ENCODE measurements at places on chromosomes 11 and 22.

DNA sequence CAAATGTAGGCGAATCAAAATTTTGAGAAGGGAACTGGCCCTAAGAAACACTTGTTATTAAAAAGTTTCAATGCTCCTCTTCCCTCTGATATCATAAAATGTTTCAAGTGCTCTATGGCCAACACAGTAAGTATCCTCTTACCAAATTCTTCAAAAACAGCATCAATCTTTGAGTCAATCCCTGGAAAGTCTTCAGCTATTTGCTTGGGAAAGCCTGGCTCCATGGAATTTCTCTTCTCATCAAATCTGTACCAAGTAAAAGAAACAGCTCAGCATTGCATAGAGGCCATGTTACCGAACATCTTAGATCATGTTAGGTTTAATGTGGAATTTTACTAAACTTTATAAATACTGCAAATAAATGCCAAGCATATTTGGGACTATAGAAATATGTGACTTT lies 6.3 kb downstream of the MMP3 start:
- no peak for DNase-seq

GRCh38 chr11:37500425-37500824 lies 902.4 kb upstream of the RAG2 start:
- no peak for DNase-seq

GRCh38 chr11:109926941-109927340 lies 166.3 kb upstream of the ZC3H12C start:
- DNase-seq = no peak

DNA sequence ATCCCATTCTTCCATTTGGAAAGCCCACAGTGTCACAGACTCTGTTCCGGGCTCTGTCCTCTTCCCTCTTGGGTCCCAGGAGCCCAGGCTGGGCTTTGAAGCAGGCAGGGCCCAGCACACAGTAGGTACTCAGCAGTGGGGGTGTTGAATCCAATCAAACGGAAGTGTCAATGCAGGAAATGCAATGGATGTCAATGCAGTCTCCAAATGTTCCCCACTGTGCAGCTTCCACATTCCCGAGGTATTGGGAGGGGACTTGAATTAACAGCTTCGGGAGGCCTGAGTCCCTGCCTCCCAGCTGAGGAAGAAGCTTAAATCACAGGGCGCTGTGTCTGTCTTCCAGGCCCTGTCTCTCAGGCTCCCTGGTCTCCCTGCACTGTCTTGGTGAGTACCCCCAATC lies 21.8 kb upstream of the SMIM35 start:
- no peak for DNase-seq

DNA sequence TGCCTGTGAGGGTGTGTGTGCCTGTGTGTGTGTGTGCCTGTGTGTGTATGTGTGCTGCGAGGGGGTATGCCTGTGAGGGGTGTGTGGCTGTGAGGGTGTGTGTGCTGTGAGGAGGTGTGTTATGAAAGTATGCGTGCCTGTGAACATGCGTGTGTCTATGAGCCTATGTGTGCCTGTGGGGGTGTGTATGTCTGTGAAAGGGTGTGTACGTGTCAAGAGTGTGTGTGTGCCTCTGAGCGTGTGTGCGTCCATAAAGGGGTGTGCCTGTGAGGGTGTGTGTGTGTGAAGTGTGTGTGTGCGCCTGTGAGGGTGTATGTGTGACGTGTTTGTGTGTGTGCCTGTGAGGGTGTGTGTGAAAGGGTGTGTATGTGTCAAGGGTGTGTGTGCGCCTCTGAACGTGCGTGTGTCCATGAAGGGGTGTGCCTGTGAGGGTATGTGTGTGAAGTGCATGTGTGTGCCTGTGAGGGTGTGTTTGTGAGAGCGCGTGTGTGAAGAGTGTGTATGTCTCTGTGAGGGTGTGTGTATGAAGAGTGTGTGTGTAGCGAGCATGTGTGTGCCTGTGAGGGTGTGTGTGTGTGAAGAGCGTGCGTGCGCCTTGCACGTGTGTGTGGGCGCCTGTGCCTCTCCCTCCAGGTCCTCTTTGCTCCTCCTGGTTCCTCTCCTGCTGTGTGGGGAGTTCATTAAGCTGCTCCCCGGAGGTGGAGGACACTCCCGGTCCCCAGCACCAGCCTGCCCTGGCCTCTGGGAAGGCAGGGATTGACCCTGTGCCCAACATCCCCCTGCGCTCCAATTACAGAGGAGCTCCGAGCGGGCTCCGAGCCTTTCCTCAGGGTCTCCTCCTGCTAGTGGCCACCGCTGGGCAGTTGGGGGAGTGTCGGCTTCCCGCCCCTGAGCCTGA lies 53.3 kb downstream of the CACNA1I start:
- peak; percentile 35 for DNase-seq

- no peak for DNase-seq
Measured at GRCh38 chr11:38272376-38272775, 1674.3 kb upstream of the RAG2 start.

- no peak for DNase-seq
Measured at GRCh38 chr11:106962995-106963394, 55.3 kb downstream of the GUCY1A2 start.

DNA sequence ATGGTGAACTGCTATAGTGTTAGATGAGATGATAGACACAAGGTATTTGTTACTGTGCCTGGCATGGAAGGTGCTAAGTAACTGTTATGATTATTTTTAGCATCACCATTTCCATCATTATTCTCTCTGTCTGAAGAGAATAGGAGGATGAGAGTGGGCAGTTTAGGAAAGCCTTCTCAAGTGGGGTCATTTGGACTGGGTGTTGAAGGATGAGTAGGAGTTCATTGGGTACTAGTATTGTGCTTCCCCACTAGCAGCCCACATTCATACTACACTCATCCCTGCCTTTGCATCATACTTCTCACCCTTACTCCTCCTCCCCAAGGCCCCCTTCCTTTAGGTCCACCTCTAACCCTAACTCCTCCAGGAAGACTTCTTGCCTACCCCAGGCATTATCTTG lies 20.6 kb downstream of the MYEOV start:
- DNase-seq = no peak

DNA sequence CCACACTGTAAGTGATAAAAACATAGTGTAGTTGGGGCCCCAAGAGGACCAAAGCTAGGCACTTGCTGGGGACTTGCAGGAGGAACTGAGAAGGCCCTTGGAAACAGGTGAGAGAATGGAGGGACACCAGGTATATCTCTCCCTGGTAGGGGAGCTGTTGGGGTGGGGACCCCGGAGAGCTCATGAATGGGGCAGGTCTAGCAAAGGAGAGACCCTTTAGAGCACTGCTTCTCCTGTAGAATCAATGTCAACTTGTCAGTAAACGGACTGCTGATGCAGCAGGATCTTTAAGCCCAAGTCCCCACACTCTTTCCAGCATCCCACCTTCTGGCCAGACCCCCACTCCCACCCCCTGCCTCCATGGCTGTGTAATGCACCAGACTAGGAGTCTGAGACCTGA lies 109.6 kb upstream of the THY1 start:
- DNase-seq = no peak

DNA sequence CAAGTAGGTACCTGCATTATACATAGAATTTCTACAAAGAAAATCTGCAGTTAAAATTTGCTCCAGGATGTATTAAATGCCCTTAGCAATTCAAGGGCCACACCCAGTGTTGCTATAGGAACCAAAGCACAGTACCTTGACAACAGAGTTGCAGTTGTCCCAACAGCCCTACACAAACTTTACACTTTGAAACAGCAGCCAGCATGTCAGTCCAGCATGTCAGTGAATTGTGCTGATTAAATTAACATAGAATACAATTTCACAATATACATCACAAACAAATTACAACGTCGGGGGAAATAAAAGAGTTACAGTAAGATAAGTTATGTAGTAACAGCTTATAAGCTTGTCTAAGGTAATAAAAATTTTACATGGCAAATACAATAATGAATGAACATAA lies 389.2 kb downstream of the SOX6 start:
- DNase-seq = peak; percentile 46

- DNase-seq = no peak
Measured at GRCh38 chr11:21447871-21448270, 745.0 kb upstream of the ANO5 start.

DNA sequence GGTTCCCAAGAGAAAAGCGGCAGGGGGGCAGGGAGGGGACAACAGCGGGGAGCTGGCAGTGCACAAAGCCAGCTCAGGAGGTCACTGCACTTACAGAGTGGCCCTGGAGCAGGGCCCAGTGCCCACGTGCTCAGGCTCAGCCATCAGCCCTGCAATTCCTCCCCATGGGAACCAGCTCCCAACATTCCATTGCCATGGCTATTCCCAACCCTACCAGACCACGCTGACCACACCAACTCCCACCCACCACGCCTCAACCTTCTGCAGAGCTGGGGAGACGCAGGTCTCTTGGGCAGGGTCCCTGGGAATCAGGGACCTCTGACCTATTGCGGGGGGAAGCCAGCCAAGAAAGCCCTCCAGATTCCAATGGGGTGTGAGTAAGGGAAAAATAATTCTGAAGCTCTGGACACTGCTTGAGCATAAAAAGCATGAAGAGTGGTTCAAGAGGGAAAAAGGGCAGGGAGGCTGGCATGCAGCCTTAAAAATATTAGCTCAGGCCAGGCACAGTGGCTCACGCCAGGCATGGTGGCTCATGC lies 38.3 kb upstream of the TFIP11 start:
- DNase-seq = no peak

DNA sequence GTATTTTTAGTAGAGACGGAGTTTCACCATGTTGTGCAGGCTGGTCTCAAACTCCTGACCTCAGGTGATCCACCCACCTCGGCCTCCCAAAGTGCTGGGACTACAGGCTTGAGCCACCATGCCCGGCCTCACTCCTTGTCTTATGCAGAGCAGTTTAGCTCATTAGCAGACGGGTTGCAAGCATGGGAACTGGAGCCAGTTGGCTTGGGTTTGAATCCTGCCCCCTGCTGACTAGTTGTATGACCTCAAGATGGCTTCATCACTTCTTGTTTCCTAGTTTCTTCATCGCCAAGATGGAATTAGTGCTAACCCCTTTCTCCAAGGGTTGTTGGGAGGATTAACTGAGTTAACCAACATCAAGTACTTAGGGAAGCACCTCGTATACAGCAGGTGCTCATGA lies 23.4 kb upstream of the RASD2 start:
- DNase-seq = no peak

- DNase-seq = no peak
Measured at GRCh38 chr11:94791216-94791889, 23.2 kb downstream of the AMOTL1 start.

GRCh38 chr11:8097468-8097867 lies 16.5 kb downstream of the TUB start:
- no peak for DNase-seq

GRCh38 chr11:15819679-15820286 lies 536.6 kb downstream of the SOX6 start:
- peak; percentile 40 for DNase-seq

GRCh38 chr11:75422248-75423231 lies 10.5 kb downstream of the KLHL35 start:
- DNase-seq = no peak

DNA sequence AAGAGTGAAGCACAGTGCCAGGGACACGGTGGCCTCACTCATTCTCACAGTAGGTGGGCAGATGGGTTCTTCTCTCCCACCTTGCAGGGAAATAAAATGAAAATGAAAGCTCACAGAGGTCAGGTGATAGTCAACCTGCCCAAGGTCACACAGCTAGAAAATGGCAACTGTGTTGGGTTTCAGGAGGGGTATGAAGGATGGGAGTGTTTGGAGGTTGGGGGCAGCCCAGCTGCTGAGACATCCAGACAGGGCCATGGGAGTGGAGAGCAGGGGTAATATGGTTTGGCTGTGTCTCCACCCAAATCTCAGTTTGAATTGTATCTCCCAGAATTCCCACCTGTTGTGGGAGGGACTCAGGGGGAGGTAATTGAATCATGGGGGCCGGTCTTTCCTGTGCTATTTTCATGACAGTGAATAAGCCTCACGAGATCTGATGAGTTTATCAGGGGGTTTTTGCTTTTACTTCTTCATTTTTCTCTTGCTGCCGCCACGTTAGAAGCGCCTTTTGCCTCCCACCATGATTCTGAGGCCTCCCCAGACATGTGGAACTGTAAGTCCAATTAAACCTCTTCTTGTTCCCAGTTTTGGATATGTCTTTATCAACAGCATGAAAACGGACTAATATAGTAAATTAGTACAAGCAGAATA lies 247.0 kb downstream of the TENM4 start:
- no peak for DNase-seq

GRCh38 chr11:96125400-96125799 lies 201.5 kb upstream of the MTMR2 start:
- no peak for DNase-seq

DNA sequence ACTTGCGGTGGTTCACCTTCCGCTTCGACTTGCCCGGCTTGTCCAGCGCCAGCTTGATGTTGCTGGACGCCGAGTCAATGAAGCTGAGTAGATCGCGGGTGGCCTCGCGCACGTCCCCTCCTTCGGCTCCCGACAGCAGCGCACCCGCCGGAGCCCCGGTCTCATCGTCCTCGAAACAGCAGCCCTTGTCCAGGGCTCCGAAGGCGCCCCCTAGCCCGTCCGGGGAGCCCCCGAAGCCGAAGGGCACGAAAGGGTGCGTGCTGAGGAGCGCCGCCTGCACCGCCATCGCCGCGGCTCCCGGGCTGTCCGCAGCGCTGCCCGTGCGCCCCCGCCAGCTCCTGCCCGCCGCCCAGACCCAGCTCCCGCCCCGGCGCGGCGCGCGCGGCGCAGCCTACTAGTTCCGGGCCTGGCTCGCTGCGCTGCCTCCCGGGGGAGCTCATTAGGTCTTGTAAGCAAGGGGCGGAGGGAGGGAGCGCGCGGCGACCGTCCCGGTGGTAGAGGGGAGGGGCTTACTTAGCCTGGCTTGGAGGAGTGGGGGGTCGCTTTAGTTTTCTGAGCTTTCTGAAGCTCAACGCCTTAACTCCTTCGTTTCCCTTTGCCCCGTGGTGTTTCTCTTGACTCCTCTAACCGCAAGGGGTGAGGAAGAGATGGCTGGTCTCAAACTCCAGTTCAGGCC lies at the start of gene FAM181B:
TSS of gene FAM181B (minus strand) at position 421 of the 676 bp plus-strand sequence. CDS start at position 286, 135 bp downstream.
- no peak for DNase-seq

GRCh38 chr11:127039591-127039990 lies 39.0 kb upstream of the KIRREL3 start:
- no peak for DNase-seq

- DNase-seq = no peak
Measured at GRCh38 chr11:82863209-82863608, 37.0 kb downstream of the PRCP start.

DNA sequence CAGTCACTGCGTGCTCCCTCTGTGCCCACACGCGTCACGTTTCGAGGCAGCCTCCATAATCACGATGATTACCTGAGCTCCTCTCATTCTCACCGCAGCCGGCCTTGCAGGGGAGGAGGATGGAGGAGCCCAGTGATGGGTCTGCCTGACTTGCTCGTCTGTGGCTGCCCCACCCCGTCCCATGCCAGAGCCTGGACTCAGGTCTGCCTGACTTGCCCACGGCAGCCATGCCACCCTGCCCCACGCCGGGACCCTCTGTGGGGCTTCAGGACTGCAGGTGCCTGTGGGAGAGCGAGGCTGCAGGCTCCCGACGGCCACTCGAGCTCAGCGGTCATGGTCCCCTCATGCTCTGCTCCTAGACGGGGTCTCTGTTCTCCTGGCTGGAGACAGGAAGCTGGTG lies 1025.1 kb downstream of the BRD1 start:
- DNase-seq = no peak
